ENCODE measurements at places on chromosomes 3 and 15.

GRCh38 chr3:14146381-14147065 lies 21.7 kb downstream of the TMEM43 start:
- DNase-seq: peak; percentile 47

DNA sequence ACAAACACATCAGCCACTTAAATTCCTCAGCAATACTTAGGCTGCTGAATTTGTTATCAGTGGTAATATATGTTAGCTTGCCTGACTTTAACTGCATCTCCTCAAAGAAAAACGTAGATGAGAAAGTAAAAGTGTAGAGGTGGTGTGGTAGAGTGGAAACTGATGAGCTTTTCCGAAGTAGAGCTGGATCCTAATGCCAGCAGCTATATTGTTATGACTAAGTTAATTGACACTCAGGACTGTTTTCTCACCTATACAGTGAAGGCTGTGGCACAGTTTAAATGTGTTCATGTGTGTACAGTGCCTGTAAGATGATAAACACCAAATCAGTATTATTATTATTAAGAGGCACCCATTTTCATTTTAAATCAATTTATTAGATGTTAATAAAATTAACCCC lies 174.9 kb downstream of the TNIK start:
- DNase-seq: no peak

GRCh38 chr15:64100958-64101357 lies 5.2 kb downstream of the SNX1 start:
- no peak for DNase-seq

- no peak for DNase-seq
Measured at GRCh38 chr3:139676108-139676507, 1.7 kb downstream of the NMNAT3 start.

GRCh38 chr3:32577581-32578556 lies 7.2 kb upstream of the DYNC1LI1 start:
- DNase-seq: no peak

DNA sequence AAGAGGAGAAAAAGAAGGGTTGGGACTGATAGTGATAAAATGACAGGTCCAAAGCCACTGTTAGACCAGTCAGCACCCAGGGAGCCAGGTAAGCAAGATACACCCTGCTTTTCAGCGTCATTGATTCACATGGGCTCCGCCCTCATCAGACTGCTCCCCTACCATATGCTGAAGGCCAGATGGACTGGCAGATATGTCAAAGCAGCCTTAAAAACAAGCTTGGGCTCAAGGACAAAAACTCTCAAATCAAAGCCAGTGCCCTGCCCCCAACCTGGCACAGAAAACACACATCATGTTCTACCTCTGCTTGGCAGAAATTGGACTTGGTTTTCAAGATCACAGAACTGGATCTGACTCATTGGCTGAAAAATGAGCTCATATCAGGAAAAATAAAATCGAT lies 33.4 kb downstream of the SH3BP5 start:
- no peak for DNase-seq

DNA sequence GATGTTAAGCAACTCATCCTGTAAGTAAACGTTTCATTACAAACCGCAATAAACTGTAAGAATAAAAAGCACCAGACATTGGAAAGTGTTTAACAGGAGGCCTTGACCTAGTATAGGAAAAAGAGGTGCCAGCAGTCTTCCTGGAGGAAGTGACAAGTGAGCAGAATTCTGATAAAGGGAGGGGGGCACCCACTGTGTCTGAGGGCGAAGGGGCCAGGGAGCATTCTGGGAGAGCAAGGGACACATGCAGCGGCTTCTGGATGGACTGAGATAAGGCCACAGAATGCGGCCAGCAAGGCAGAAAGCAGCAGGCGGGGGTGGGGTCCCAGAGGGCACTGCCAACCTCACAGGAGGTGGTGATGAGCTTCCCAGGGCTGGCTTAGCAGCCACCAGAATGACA lies 80.2 kb downstream of the MTHFS start:
- DNase-seq: no peak

DNA sequence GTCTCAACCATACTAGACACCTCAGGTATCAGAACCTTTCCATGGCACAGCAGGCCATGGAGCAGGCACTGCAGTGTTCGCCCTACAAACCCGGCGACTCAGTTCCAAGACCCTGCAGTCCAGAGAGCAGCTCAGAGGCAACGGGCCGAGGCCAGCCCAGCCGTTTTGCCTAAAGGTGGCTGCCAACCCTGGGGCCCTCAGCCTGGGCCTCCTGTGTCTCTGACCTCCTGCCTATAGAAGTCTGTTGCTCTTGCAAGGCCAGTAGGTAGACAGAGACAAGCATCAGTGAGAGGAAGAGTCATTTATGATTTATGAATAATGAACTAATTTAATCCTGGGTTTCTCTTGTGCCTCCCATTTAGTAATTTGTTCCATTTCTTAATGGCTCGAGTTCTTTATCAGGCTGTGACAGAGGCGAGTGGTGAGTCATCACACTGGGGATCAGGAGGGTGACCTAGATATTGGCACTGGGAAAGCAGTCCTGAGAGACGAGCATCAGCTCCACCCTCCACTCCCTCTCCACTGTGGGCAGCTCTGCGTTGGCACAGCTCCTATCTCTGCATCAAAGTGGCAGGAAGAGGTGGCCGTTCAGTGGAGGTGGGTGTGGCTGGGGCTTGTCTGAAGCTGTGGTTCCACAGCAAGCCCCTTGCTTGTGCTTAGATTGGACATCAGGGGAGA lies 79.8 kb downstream of the ABHD5 start:
- DNase-seq: no peak

- no peak for DNase-seq
Measured at GRCh38 chr3:155889212-155889611, 18.8 kb downstream of the GMPS start.

DNA sequence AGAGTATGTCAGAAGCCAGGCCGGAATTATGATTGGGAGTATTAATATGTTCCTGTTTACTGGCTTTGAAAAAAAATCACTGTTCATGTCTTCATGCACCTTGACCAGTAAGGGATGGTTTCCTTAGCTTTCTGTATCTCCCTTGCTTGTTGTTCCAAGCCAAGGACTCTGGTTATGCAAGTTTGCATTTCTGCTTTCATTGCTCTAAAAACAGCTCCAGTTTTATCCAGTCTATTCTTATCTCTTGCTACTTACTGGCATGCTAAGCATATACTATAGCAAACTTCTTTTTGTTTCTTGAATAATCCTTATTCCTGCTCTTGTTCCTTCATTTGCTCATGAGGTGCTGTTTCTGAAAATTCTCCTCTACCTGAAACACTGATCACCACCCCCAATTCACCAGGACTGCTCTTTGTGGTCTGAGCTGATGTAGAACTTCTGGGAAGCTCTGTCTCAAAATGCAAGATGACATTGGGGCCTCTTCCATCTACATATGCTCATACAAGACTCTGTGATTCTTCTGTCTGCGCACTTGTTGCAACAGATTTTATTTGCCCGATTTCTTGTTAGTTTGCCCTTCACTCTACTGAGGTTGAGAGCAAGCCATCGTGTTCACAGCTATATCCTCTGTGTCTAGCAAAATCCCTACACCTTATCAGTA lies 173.0 kb downstream of the EBLN2 start:
- DNase-seq: no peak

- no peak for DNase-seq
Measured at GRCh38 chr15:52397118-52397517, 101.5 kb upstream of the MYO5C start.
